ENCODE measurements at places on chromosomes 16 and 17.

- DNase-seq, result no peak
Measured at GRCh38 chr17:1767358-1767757, 5.5 kb downstream of the SERPINF1 start.

- DNase-seq, result no peak
Measured at GRCh38 chr16:81457326-81458133, 12.9 kb downstream of the CMIP start.

DNA sequence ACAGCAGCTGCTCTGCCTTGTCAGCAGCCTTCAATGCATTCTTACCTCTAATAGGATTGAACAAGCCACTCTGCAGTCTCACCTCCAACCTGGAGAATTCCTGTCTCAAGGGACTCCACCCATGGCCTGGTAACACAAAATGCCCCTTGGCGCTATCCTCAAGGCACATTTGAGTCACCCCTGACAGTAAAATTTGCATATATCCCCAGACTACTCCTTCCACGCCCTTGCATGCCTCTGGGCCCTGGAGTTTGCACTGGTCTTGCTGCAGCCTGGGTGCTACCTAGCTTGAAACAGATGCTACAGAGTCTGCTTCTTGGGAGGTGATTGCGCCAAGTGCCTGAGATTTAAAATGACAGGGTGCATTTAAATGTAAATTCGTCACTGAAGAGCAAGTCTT, 391.4 kb upstream of the MAF start:
- no peak for DNase-seq

DNA sequence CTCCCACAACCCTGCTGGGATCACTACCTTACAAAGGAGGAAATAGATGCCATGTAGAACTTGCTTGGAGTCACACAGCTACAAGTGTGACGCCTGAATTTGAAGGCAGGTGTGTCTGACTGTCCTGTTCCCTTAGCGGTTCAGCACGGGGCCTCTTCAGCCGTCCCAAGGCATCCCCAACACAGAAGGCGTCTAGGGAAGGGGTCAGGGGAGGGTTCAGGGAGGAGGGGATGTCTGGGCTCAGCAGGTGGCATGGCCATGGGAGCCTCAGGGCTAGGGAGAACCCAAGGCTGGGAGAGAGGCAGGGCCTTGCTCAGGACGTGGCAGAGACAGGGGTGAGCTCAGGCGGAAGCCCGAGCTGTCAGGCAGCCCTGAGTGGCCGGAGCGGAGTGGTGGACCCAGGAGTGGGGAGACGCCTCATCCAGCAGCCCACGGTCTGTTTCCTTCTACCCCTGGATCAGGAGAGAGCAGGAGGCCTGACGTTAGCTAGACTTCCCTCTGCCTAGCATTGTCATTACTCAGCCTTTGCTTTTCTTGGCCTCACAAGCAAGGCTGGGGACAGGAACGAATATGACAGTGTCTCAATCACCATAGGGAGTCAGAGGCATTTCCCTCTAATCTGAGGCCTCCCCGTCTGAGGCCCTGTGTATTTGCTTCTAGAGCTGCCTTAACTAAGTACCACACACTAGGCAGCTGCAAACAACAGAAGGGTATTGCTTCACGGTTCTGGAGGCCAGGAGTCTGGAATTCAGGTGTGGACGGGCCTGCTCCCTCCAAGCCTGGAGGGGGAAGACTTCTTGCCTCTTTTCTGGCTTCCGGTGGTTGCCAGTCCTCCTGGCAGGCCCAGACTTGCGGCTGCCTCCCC, 31.3 kb upstream of the ANKRD40CL start:
- DNase-seq, result no peak

GRCh38 chr16:6977291-6977690, 355.4 kb upstream of the RBFOX1 start:
- no peak for DNase-seq
